ENCODE measurements at places on chromosomes 5 and 9.
A peak's percentile ranks its signal among the peaks of the same experiment; 100 is the strongest.

DNA sequence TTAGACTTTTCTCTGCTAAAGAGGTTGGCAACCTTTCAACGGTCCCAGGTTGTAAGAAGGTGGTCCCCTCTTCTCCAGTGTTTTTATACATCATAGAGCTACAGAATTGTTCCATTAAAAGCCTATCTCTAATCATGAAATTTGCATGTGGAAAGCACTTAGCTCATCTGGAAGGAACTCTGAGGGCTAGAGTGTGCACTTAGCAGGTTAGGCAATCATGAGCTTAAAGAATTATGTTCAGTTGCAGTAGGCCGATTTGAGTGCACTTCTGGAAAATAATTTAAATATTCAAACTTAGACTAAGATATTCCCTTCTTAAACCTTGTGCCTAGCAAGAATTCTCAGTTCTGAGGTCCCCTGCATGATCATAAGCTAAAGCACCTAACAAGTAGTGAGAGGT lies 468.7 kb downstream of the SPATA31D1 start:
- ATAC-seq: no peak

GRCh38 chr5:116885825-116886224 lies 311.2 kb upstream of the SEMA6A start:
- ATAC-seq: no peak

GRCh38 chr5:1737790-1738405 lies 61.7 kb downstream of the MRPL36 start:
- peak; percentile 73 for ATAC-seq

- no peak for ATAC-seq
Measured at GRCh38 chr9:134530724-134531123, 110.9 kb upstream of the COL5A1 start.

DNA sequence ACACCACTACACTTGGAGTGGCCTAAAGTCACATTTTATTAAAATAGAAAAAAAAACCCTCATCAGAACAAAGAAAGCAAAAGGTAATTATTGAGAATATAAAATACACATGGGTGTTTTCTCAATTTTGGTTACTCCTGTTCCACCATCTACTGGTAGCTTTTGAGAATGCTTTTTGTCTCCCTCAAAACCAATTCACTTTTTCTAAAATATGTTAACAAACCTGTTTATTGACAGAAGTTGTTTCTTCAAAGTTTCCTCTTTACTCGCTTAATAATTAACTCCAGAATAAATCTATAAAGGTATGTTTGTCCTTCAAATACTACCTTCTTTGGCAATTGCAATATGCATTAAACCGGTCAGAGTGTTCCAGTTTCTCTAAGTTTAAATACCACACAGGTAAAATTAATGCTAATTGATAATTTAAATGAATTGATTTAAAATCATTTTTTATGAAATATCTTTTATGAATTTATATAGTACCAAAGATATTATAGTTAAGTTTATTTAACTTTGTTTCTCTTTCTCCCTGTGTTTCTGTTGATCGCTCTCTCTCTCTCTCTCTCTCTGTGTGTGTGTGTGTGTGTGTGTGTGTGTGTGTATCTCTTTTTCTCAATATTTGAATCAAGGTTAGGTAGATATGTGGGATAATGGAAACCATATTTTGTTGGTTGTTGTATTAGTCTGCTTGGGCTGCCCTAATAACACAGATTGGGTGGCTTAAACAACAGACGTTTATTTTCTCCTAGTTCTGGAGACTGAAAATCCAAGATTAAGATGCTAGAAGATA lies 487.4 kb downstream of the PRDM9 start:
- no peak for ATAC-seq

GRCh38 chr5:99243111-99243510 lies 314.3 kb upstream of the CHD1 start:
- ATAC-seq: no peak

- ATAC-seq: no peak
Measured at GRCh38 chr9:36874921-36875320, 159.1 kb downstream of the PAX5 start.

DNA sequence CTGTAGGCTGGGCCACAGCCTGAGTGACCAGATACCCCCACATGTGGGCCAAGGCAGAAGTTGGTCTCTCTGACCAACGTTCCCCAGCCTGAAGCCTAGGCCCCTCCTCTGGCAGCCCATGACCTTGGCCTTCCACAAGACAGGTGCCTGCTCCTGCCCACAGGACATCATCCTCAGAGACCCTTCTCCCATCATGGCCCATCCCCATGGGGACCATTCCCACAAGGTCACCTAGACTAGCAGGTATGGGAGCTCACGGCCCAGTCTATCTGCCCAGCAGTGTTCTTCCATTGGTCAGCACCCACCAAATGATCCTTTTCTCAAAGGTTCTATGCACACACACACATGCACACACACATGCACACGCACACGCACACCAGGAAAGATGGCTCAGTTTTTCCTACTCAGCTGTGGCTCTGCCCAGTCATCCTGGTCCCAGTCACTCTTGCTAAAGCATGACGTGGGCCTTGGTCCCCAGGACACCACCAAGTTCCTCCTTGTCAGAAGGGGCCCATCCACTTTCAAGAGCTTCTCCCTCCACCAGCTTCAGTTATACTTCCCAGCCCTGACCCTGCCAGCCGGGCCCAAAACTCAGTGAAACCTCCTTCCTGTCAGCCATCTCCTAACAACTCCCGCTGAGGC lies 65.4 kb downstream of the PAX5 start:
- no peak for ATAC-seq

DNA sequence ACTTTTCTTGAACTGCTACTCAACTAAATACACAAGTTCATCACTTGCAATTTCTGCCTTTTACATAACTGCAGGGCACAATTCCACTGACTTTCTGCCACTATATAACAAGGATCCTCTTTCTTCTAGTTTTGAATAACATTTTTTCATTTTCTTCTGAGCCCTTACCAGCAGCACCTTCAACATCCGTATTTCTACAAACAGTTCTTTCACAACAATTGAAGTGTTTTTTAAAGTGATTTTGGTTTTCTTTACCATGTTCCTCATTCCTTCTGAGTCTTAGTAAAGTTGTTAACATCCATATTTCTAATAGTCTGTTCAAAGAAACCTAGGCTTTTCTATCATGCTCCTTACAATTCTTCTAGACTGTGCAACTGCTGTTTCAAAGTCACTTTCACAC lies 127.2 kb upstream of the PITX1 start:
- ATAC-seq: no peak

- no peak for ATAC-seq
Measured at GRCh38 chr5:35956429-35956828, 18.0 kb upstream of the CAPSL start.

GRCh38 chr9:81397481-81398381 lies 291.6 kb downstream of the TLE1 start:
- ATAC-seq: no peak

- ATAC-seq: no peak
Measured at GRCh38 chr9:132637351-132637750, 32.4 kb downstream of the DDX31 start.

- ATAC-seq: no peak
Measured at GRCh38 chr5:24368115-24368514, 276.7 kb downstream of the CDH10 start.
